ENCODE measurements at places on chromosomes 4 and X.

DNA sequence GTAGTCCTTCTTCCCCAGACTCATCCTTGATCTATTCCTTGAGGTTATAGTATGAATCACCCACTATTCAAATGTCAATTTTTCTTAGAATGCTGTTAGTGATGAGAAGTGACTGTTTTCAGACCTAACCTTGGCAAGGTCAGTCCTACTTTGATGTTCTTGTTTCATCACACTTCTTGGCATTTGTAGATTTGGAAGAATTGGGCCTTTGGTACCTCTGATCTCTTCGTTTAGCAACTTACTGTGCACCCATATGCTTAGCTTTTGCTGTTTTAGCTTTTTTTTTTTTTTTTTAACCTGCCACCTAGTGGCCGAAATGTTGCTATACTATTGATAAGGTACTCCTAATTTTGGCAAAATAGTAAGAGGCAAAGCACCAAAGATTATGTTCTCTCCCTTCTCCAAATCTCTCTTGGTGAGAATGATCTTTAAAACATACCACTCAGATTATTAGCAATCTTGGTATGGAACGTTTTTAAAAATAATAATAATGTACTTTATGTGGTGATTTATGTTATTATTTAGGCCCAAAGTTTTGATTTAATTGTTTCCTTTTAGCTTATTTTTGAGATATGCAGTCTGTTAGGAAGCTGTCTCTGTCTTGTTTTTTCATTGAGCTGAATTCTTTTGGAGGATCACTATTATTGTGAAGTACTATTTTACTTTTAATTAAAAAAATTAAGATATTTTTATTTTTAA lies 16.6 kb downstream of the DCK start:
- no peak for DNase-seq

GRCh38 chrX:32774966-32775365 lies 436.4 kb downstream of the DMD start:
- DNase-seq, result no peak

DNA sequence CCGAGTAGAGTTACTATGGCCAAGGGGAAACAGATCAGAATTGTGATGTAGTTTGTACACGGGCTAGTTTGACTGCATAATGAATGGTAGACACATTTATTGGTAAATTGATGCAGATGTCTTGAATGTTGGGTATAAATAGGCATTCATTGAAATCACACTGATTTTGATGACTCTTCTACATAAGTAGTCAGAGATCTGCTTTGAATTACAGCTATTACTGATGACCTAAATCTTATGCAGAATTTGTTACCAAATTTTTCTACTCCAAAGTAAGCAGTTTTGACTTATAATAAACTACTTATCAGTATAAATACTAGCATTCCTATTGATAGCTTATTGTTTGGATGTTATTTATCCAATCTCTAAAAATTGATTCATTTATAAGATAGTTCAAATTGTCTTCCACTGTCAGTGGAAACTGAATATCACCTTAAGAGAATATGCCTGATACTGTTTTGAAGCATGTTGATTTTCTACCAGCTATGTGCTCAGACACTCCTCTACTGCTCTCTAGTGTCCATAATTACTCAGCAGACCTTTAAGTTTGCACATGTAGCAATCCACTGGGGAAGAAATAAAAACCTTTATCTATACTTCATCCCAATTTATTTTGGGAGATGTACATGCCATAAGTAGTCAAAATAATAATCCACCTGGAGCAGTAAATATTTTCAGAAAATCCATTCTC lies 120.3 kb downstream of the RASL11B start:
- DNase-seq, result no peak

- no peak for DNase-seq
Measured at GRCh38 chr4:70515367-70516250, 2.8 kb upstream of the AMTN start.

DNA sequence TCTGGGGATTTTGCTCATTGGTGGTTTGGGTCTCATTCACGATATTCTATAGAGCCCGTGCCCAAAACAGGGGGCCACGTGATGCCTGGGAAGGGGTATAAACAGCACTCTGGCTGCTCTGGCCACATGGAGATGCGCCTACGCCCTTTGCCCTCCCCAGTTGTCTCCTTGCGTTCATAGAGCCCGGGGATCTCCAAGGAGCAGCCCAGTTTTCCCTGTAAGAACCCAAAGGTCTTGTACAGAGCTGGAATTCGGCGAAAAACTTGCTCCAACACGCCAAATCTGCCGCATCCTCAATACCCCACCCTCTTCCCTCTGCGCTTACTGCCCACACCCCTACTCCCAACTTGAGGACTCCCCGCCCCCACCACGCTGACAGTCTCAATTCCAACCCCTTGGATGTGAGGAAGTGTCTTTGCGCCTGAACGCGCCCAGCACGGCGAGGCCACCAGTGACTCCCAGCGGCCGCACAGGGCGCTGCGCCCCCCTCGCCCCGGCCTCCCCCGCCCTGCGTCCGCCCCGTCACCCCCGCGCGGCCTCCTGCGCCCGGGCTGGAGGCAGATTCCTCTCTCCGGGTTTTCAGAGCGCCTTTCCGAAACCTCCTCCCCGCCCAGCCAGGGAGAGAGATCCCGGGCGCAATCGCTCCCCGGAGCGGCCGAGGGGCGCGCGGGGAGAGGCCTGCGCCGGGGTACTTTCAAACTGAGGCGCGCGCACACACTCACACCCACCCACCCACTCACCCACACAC lies at the start of gene NHS:
NHS (plus strand) TSS at position 582 of the 748 bp plus-strand sequence. CDS start 558 bp downstream, outside the sequence.
- DNase-seq, result no peak

- no peak for DNase-seq
Measured at GRCh38 chrX:152601848-152602616, 35.7 kb upstream of the GABRQ start.

GRCh38 chr4:76364763-76365162 lies 56.2 kb downstream of the CCDC158 start:
- no peak for DNase-seq

DNA sequence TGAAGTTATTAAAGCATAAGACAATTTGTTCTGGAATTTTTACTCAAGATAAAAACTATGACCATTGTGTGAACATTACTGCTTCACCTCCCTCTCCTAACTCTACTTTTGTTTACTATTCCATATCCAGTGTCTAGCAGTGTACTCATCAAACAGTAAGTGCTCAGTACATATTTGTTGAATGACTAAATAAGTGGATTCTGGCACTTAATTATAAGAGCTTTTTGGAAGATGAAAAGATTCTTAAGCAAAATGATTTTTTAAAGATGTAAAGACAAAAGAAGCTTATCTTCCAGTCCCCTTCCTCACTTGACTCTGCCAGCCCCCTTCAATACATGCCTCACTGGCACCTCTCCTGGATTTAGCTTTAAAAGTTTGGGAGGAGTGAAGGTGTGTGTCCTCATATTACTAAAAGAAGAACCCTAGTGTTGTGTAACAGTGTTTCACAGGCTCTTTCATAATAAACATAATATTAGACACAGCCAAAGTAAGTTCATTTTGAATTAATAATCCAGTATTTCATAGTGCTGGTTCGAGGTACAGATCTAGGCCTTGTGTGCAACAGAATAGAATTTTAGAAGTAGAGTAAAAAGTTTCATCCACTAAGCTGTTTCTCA lies 53.0 kb downstream of the GAB1 start:
- no peak for DNase-seq

DNA sequence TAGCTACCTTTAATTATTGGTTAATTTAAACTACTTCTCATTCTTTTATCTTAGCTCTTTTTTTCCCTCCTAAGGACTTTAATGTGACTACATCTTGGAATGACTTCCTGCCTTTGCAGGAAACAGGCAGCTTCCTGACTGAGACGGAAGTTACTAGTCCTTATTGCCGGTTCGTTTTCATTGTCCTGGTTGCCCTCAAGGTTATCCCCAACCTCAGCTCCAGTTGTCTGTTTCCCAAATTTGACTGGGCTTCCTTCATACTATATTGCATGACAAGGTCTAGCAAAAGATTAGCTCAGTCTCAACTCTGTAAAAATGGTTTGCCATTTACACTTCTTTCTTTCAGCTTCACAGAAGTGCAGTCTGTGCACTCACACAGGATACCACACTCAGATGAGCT lies 109.9 kb upstream of the DDX53 start:
- DNase-seq, result no peak

DNA sequence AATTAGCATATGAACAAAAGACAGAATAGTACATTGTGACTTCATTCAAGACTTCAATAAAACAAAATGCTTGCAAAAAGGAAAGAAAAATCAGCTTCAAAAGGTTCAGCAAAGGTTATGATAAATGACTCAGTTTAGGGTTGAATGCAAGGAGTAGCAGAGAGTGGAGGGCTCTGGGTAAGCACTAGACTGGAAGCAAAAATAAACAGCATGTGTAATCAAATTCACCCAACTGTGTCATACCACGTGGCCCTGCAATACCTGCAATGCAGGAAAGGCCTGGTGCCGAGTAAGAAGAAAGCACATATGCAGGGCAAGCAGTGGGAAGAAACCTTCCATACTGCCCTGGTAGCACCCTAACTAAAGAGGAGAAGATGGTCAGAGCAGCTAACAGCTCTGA lies 88.7 kb downstream of the ATP11C start:
- DNase-seq, result no peak

- DNase-seq, result no peak
Measured at GRCh38 chr4:15652191-15652590, 3.0 kb downstream of the FBXL5 start.

GRCh38 chr4:98771959-98772632 lies 113.7 kb upstream of the TSPAN5 start:
- DNase-seq, result no peak

DNA sequence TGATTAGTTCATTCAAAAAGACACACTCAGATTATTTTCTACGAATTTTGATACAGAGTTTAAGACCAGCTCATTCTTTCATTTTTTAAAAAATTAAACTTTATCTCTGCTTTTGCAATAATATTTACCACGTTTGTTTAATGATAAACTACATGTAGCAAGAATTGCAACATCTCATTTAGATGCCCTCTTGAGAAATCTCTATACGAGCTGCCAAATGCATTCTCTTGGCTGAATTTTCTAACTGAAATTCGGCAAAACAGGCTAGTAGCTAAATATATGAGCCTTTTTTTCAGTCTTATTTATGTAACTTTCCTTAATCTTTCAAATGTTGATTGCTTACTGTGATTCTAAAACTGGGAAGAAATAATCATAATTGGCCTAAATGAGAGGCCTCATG lies 2.1 kb upstream of the GC start:
- DNase-seq, result no peak

DNA sequence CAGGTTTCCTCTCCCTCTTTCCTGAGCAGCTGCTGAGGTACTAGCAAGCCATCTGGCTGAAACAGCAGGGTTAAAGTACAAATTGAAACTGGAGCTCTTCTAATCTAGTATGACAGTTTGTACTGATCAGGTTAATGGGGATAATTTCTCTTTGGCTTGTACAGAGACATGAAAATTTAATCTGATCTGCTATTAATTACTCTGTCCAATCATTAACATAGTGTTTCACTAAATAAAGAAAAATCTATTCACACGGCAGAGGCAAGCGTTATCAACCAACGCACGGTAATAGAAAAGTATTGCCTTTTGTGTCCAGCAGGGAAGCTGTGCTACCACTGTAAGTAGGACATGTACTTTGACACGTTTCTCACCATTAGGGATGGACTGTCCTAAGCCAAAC lies 71.1 kb downstream of the IGSF1 start:
- DNase-seq, result no peak

- DNase-seq, result no peak
Measured at GRCh38 chr4:3128976-3129375, 54.5 kb downstream of the HTT start.

- DNase-seq, result no peak
Measured at GRCh38 chr4:76002176-76002575, 5.1 kb downstream of the CXCL9 start.

GRCh38 chr4:21921526-21922180 lies 26.9 kb downstream of the KCNIP4 start:
- no peak for DNase-seq

- no peak for DNase-seq
Measured at GRCh38 chr4:2322841-2323240, 60.9 kb upstream of the MXD4 start.

DNA sequence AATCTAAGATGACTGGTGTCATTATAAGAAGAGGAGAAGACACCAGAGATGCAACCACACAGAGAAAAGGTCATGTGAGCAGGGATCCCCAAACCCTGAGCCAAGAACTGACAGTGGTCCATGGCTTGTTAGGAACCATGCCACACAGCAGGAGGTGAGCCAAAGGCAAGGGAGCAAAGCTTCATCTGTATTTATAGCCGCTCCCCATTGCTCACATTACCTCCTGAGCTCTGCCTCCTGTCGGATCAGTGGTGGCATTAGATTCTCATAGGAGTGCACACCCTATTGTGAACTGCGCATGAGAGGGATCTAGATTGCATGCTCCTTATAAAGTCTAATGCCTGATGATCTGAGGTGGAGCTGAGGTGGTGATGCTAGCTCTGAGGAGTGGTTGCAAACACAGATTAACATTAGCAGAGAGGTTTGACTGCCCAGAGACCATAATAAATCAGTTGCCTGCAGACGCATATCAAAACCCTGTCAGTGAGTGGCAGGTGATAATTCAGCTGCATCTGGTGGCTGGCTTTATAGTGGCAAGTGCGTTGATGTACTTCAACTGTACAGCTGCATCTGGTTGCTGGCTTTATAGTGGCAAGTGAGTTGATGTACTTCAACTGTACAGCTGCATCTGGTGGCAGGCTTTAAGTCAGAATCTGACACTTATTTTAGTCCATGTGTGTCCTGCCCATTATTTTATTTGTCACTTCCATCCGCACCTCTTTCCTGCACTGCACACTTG lies 19.8 kb upstream of the CXCL2 start:
- no peak for DNase-seq

GRCh38 chrX:13691841-13692371 lies 3.0 kb downstream of the RAB9A start:
- no peak for DNase-seq

DNA sequence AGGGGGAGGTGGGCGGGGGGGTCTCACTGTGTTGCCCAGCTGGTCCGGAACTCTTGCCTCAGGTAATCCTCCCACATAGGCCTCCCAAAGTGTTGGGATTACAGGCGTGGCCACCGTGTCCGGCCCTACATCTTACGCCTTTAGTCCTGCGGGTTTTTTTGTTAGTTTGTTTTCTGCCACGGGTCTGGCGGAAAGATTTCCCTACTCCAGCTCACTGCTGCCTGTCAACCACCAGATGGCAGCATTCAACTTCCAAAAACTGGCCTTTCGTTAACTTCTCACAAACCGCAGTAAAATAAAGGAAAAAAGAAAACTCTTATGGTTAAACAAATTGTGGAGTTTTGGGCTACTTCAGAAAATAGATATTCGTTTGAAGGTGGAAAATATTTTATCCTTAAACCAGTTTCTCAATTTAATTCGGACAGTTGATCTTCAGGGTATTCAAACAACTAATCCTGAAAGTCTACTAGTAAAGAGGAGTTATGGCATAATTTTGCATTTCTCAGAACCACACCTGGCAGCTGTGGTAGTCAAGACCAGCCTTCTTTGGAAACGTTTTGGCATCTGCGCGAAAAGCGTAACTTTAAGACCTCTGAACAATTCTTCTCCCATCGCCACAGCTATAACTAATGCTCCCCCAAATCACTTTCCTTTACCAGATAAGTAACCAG lies 41.1 kb downstream of the LUZP4 start:
- no peak for DNase-seq

- no peak for DNase-seq
Measured at GRCh38 chr4:168028568-168028967, 63.8 kb upstream of the ANXA10 start.
